ENCODE measurements at places on chromosomes 1 and 21.

GRCh38 chr1:40300249-40300567 lies 16.9 kb downstream of the COL9A2 start:
- no peak for DNase-seq

DNA sequence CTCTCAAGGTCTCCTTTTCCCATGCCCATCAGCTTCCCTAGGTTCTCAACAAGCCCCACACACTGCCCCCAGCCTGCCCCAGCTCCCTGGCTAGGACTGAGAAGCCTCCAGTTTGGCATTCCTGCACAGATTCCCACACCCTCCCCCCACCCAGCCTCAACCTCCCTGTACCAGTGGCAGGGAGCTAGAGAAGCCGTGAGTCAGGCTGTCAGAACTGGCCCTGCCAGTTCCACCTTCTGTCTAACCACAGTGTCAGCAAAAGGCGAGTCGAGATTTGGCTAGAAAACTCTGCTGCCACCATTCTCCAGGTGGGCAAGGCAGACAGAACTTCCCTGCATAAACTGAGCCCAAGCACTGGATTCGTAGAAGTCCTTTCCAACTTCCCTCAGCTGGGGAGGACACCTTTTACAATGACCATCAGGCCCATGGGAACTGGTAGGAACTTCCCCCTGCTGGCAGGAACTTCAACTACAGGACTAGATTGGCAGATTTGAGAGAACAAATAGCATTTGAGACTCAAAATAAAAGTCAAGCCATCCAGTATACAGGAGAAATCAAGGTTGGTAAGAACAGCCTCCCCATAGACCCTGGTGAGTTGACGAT lies 31.0 kb downstream of the TNNT2 start:
- DNase-seq: peak; percentile 16

- DNase-seq: no peak
Observed at GRCh38 chr1:68196676-68197075, 35.6 kb downstream of the WLS start.

GRCh38 chr21:28674763-28675162 lies 317.9 kb downstream of the LTN1 start:
- DNase-seq: no peak

DNA sequence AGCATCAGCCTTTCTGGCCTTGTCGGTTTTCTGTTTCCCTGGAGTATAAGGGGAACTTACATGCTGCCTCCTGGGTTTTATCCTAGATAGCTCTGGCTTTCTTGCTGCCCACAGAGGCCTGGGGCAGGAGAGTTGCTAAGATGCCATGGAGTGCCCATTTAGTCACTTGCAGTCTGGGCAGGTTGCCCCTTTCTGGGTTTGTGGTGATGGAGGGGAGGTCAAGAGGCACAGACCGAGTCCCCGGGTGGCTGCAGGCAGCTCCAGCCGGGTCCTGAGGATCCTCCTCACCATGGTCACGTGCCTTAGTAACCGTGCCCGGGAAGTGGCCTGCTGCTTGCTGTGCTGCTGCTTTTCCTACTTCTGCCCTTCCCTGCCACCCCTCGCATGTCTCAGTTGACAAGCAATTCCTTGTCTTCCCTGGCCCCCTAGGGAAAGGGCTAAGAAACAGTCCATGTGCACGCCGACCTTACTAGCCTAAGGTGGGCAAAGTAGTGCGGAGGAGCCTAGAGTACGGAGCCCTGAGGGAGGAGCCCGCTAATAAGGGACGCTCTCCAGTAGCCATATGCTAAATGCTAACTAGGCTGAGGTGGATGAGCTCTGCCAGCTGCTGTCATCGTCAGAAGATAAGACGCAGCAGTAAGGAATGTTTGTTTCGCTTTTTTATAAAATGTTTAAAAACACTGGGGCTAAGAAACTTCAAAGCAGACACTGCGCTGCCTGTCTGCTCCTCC lies 34.8 kb downstream of the CLCA1 start:
- no peak for DNase-seq

GRCh38 chr1:96880626-96881025 lies 159.0 kb downstream of the PTBP2 start:
- DNase-seq: no peak

DNA sequence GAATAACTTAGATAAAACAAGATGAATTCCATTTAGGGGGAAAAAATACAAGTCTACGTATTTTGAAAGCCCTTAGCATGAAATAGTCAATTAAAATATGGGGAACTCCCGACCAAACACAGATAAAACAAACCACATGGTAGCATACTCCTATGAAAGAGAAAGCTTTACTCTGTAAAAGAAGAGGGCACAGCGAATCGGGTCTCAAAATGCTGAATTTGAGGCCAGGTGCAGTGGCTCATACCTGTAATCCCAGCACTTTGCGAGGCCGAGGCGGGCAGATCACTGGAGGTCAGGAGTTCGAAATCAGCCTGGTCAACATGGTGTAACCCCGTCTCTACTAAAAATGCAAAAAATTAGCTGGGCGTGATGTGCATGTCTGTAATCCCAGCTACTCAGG lies 116.9 kb upstream of the TIAM1 start:
- no peak for DNase-seq

- DNase-seq: no peak
Observed at GRCh38 chr1:59730302-59730701, 84.4 kb upstream of the HOOK1 start.

GRCh38 chr1:28581531-28582247 lies 10.4 kb upstream of the RAB42 start:
- peak; percentile 96 for DNase-seq

- DNase-seq: no peak
Observed at GRCh38 chr1:173479649-173480048, 2.5 kb downstream of the PRDX6 start.

- no peak for DNase-seq
Observed at GRCh38 chr21:31195334-31196015, 148.6 kb downstream of the TIAM1 start.

DNA sequence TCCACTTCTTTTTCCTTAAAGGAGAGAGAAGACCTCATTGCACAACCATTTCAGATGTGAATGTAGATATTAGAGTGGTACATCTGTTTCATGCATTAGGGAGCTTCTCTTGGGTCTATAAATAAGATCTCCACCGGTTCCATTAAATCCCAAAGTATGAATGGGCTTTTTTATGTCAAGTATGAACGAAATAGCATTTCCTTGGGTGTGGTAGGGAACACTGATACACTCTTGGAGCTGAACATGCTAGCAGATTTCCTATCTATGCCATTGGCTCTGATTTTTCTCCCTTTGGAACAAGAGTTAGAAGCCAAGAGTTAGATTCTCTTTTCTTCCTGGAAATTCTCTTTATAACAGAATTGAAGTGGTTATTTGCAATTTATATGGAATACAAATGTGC lies 245.6 kb upstream of the ADAMTS5 start:
- no peak for DNase-seq

GRCh38 chr1:172929006-172929405 lies 121.7 kb downstream of the TNFSF18 start:
- DNase-seq: no peak

DNA sequence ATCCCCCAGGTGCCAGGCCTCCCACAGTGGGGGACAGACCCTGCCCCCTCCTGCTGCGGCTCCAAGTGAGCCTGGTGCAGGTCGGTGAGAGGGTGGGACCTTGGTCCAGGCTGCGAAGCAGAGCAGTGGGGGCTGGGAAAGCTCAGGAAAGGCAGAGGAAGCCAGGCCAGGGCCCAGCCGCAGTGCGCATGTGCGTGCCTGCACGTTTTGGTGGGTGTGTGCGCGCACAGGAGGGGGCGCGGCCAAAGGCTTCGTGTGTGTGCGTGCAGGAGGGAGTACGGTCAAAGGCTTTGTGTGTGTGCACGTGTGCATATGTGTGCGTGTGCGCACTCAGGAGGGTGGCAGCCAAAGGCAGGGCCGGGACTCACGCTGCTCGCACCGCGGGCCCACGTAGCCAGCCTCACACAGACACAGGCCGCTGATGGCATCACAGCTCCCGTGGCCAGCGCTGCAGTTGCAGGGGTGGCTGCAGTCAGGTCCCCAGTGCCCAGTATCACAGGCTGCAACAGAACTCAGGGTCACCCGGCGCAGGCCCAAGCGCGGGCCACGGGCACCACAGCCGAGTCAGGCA lies 45.9 kb downstream of the ARHGEF16 start:
- no peak for DNase-seq

DNA sequence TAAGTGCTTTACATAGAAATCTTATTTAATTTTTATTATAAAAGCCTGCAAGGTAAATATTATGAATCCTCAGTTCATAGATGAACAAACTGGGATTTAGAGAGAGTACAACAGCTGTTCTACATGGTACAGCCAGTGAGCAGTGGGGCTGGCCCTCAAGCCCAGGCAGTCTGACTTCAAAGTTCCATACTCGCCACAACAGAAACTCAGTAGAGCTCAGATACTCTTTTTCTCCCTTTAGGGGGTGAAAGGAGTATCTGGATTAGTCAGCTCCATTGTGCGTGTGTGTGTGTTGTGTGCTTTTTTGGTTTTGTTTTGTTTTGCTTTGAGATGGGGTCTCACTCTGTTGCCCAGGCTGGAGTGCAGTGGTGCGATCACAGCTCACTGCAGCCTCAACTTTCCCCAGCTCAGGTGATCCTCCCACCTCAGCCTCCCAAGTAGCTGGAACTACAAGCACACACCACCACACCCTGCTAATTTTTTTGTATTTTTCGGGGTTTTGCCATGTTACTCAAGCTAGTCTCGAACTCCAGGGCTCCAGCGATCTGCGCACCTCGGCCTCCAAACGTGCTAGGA lies 378.5 kb downstream of the SMYD3 start:
- no peak for DNase-seq

DNA sequence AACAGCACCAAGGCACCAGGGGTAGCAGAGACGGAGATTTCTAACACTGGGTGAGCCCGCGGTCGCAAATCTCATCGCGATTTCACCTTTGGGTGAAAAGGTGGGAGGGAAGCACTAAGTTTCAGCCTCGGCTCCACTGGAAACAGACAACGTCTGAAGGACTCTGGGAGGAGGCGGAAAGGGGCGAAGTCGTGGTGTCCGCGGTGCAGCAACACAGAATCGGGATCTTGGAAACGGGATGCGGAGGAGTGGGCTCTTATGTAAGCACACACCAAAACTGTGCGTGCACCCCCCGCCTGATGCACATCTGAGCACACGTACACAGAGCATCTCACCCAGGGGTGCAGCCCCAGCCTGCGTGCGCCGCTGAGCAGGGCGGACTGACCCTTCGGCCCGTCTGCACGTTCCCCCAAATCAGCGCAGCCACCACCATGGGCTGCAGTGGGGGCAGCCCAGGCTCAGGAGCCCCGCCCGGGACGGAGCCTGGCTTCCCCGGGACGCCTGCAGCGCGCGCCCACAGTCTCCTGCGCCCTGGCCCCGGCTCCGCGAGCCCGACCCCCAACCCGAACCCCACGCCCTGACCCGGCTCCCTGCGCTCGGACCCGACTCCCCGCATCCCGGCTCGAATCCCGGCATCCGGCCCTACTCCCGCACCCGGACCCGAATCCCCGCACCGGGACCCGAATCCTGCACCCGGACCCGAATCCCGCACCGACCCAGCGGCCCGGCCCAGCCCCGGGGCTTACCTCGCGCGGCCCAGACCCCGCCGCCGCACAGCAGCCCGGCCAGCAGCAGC lies 670 bp downstream of the CLSTN1 start:
- peak; percentile 26 for DNase-seq

- DNase-seq: no peak
Observed at GRCh38 chr1:23397908-23398307, 26.6 kb downstream of the TCEA3 start.

DNA sequence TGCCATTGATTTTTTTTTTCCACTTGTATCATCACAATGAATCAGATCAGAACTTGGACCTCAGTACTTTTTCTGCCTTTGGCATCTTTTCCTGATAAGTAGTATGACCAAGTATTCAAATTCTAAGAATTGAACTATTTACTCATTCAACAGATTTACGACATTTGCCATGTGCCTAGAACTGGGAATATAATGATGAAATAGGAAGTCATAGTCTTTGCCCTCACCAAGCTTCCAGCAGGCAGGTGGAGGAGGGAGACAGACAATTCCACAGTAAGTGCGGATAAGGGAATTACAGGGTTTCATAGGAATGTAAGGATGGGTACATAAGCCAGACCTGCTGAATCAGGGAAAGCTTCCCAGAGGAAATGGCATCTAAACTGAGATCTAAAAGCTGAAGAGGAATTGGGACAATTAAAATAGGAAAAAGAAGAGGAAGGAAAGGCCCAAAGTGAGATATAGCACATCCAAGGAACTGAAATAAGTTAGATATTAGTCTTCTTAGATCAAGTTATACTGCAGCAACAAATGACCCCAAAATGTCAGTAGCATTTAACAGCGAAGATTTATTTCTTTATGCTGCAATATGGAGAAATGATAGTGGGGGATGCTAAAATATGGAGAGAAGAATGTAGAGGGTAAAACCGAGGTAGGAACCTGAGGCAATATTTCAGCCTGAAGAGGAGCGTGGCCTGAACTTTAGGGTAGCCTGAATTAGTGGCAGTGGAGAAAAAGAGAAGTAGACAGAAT lies 5.3 kb upstream of the DDX59 start:
- no peak for DNase-seq

DNA sequence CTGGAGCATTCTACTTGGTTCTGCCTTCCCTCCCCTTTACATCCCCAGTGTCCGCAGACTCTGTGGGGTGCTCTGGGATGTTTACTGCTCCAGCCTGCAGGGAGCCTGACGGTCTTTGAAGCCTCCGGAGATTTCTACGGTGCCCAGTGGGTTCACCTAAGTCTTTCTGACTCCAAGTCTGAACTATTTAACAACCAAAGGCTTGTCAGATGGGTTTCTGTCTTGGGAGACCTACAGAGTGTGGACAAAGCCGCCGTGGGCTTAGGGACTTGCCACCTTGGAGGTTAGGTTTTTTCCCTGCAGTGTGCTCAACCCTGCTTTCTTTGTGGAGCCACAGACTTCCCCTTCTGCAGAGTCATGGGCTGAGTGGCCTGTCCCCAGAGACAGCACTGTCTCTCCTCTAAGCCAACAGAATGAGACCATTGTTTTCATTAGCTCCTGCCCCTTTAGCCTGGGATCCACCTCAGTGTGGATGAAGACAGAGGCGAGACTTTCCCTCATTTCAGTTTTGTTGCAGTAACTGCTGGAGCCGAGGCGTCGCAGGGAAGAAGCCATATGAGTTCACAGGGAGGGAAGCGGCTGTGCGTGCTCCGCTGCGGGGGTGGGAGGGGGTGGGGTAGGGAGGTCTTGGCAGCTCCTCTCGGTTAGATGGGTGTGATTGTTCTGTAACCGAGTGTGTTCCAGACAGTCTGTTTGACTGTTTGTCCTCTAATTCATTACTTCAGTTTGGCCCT lies 120.7 kb downstream of the CNIH3 start:
- no peak for DNase-seq

DNA sequence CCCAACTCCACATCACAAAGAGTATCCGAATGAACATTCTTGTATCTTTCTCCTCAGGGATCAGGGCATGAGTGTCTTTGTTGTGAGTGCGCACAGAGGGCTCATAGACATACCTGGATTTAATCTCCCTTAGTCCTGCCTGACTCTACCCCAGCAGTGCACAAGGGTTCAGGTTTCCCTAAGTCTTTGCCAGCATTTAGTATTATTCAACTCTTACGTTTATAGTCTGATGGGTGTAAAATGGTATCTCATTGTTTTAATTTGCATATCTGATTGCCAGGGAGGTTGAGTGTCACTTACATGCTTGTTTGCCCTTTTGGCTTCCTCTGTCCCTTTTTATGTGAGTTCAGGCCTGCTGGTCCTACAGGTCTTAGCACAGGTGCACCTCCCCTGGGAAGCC lies 49.5 kb downstream of the FOXD2 start:
- DNase-seq: no peak

GRCh38 chr1:244730153-244730933 lies 77.4 kb downstream of the DESI2 start:
- peak; percentile 8 for DNase-seq

Data from NCI-H1105 treated with DMSO at 0.1 percent for 48 hours (cell line).